ENCODE measurements at places on chromosomes 2 and 18.

GRCh38 chr2:224887141-224887540, 155.1 kb downstream of the DOCK10 start:
- DNase-seq: no peak

- no peak for DNase-seq
Observed at GRCh38 chr2:229470781-229471180, 199.7 kb upstream of the PID1 start.

- DNase-seq: no peak
Observed at GRCh38 chr2:4020649-4021048, 317.3 kb downstream of the DCDC2C start.

GRCh38 chr2:238239863-238240756, at the start of gene HES6:
TSS of gene HES6 (minus strand) at chr2:238240038. CDS start at chr2:238239905, 133 bp downstream.
- DNase-seq: no peak

DNA sequence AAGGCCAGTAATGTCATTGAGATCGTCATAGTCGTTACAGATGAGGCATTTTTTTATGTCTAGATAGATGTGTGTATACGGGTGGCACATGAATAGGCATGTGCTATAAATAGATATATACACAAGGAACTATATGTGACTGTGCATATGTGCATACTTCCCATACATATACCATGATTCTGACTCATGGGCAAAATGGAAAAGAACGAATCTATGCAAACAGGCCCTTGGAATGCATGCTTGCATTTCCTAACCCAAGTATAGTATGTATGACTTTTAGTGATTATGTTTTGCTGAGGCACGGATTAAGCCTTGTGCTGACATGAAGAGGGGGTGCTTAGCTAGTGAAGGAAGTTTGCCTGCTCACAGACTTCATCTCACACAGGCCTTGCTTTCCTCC, 111.7 kb downstream of the BCL11A start:
- DNase-seq: no peak
